ENCODE measurements at places on chromosomes 11 and 22. TPM values are rescaled to one million over a fixed set of nuclear protein-coding genes. Genes with fewer than 3 reads are reported as not detected.

GUCY1A2 gene
- polyA plus RNA-seq: 1.1 TPM

OR10A2 gene
- not detected for polyA plus RNA-seq

MUC6 gene
- 6.2 TPM for polyA plus RNA-seq

MS4A4A gene
- 6.6 TPM for polyA plus RNA-seq

KRTAP5-1 gene
- polyA plus RNA-seq: not detected

RFPL2 gene
- polyA plus RNA-seq: not detected

SPDYC gene
- not detected for polyA plus RNA-seq

APOL3 gene
- 136 TPM for polyA plus RNA-seq

SDHAF2 gene
- 22.5 TPM for polyA plus RNA-seq

MMP13 gene
- not detected for polyA plus RNA-seq

ZNF280A gene
- polyA plus RNA-seq: not detected

CCDC188 gene
- polyA plus RNA-seq: 0.48 TPM

CEND1 gene
- polyA plus RNA-seq: 0.09 TPM

CHRM1 gene
- not detected for polyA plus RNA-seq

SLC22A25 gene
- not detected for polyA plus RNA-seq

MS4A7 gene
- polyA plus RNA-seq: 18.8 TPM

OR52I2 gene
- not detected for polyA plus RNA-seq

STK33 gene
- not detected for polyA plus RNA-seq

ARHGAP8 gene
- 1.1 TPM for polyA plus RNA-seq

CASP5 gene
- 0.14 TPM for polyA plus RNA-seq

PRCP gene
- 54.3 TPM for polyA plus RNA-seq

TPBGL gene
- not detected for polyA plus RNA-seq

MS4A15 gene
- polyA plus RNA-seq: 0.03 TPM

RAG2 gene
- not detected for polyA plus RNA-seq

IFITM10 gene
- polyA plus RNA-seq: 0.16 TPM

SAA1 gene
- polyA plus RNA-seq: 1,180 TPM

RIMBP3B gene
- not detected for polyA plus RNA-seq

A4GALT gene
- polyA plus RNA-seq: 5.3 TPM

LRRC56 gene
- 1.5 TPM for polyA plus RNA-seq

C22orf42 gene
- 0.36 TPM for polyA plus RNA-seq

TTLL1 gene
- polyA plus RNA-seq: 2.7 TPM

ANKRD13D gene
- 23.5 TPM for polyA plus RNA-seq

SHISAL1 gene
- 0.13 TPM for polyA plus RNA-seq

SCGB1A1 gene
- polyA plus RNA-seq: 0.82 TPM

FZD4 gene
- polyA plus RNA-seq: 36.3 TPM

IL17RA gene
- polyA plus RNA-seq: 11.0 TPM

MUS81 gene
- 29.7 TPM for polyA plus RNA-seq

APIP gene
- 15.1 TPM for polyA plus RNA-seq

CHST1 gene
- 1.5 TPM for polyA plus RNA-seq

MAP4K2 gene
- 15.4 TPM for polyA plus RNA-seq

NLRP6 gene
- polyA plus RNA-seq: 0.54 TPM

CARNS1 gene
- polyA plus RNA-seq: 2.6 TPM

ADM gene
- polyA plus RNA-seq: 29.2 TPM

OR10A6 gene
- polyA plus RNA-seq: not detected

NUDT22 gene
- 42.5 TPM for polyA plus RNA-seq

CRYAB gene
- polyA plus RNA-seq: 100 TPM

SCN4B gene
- polyA plus RNA-seq: 4.0 TPM

CLDN5 gene
- polyA plus RNA-seq: 221 TPM

ZNHIT2 gene
- 12.3 TPM for polyA plus RNA-seq

CCDC87 gene
- polyA plus RNA-seq: 0.04 TPM

ENTHD1 gene
- not detected for polyA plus RNA-seq

CDC42BPG gene
- polyA plus RNA-seq: 9.7 TPM
